ENCODE measurements at places on chromosomes 12 and 14.

- no peak for DNase-seq
Measured at GRCh38 chr12:49912345-49913255, 8.9 kb upstream of the FAIM2 start.

DNA sequence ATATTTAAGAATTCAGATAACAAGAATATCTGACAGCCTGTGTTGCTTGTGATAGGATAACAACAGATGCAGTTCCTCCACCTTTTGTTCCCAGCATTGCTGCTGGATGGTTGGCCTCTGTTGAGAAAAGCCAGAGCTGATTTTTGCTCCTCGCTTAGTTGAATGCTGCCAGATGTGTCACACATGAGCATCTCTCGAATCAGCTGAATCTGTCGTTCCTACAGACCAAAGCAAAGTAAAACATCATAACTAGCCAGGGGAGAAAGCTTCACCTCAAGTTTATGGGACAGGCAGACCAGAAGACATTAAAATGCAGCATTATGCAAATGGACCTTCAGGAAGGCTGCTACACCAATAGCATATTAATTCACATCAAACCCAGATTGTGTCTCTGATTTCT is 20.1 kb downstream of the RACGAP1 start:
- DNase-seq: no peak

DNA sequence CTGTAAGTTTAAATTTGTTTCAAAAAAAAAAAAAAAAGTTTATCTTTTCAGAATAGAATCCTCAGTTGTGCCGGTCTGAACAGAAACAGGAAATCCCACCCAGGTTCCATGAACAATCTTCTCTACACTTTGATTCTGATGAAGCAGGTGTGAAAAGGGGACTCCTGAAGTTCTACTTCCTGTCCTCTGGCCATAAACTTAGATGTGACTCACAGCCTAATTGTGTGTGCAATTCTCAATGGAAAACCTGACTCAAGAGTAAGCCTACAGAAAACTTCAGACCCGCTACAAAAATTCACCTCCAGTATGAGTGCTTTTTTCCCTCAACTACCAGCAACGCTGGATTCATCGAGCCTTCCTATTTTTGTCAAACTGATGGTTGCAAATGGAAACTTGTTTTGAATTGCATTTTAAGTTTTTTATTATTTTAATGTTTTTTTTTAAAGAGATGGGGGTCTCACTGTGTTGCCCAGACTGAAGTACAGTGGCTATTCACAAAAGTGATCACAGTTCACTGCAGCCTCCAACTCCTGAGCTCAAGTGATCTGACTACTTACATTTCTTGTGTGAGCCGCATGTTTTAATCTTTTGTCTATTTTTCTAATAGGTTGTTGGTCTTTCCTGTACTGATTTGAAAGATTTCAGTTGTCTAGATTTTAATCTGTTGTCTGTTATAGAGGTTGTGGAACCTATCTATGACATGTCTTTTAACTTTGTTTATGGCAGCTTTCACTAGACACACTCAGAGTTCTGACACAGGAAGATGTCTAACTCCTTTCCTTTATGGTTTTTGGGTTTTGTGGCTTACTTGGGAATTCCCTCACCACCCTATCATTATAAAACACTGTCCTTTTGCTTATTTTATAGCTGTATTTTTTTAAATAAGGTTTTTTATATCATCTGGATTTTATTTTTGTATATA is 37.6 kb downstream of the ATG14 start:
- peak; percentile 17 for DNase-seq

DNA sequence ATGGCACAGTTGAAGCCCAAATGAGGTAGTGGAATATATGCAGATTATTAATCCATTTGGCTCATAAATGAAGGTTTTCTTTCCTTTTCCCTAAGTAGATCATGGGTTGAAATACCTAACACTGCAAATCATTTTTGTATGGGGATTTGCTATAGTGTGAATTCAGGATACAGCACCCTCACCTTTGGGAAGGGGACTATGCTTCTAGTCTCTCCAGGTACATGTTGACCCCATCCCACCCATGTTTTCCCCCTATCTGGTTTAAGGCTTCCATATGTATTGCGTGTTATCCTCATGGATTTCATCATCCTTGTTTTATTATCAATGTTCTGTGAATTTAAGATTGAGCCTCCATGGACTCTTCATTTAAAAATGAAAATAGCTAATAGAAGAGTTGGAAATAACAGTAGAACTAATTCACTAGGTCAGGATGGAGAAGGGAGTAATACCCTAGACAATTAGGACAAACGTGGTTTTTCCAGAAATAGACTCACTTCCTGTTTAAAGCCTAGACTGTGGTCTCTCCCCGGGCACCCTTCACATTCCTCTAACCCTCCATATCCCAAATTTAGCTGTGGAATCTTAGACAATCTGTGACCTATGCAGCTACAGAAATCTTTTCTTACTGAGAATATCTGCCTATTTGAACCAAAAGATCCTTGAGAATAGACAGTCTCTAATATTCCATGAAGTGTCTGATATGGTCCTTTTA is 56.5 kb downstream of the DAD1 start:
- DNase-seq: no peak

DNA sequence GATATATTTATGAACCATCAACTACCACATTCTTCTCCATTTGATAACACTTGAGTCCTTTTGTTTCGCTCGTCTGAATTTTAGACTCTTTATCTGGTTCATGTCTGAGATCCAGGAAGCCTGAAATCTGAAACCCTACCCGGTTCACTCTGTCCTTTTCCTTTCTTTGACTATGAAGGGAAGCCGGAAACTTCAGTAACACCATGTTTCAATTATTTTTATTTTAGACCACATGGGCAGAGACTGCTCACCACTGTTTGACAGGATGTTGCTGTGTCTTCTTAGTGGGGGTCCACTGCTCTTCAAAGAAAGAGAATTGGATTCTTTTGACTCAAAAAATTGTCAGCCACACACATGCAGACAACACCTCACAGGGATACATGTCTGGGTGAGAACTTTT is 331.9 kb upstream of the FLRT2 start:
- no peak for DNase-seq

DNA sequence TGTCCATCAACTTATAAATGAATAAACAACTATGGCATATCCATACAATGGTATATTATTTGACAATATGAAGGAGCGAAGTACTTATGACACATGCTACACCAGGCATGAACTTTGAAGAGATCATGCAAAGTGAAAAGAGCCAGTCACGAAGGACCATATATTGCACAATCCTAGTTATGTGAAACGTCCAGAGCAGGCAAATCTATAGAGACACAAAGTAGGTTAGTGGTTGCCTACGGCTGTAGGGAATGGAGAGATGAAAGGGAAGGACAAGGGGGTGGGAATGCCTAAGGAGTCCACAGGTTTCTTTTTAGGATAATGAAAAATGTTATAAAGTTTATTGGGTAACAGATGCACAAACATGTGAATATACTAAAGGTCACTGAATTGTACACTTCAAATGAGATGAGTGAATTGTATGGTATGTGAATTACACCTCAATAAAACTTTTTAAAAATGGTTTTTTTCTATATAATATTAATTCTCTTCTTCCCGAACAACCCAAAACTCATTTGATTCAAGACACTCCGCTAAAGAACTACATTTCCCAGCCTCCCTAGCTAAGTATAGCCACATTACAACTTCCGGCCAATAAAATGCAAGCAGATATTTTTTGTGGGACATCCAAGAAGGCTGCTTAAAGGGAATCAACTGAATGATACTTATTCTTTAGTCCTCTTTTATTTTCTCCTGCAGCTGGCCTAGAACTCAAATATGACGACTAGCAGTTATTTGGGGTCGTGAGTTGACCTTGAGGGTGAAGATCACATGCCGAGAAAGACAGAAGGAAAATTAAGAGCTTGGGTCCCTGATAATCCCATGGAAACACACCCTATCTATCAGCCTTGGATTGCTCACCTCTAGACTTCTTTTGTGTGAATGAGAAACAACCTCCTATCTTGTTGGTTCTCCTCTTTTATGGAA is 187.2 kb downstream of the TTC8 start:
- DNase-seq: no peak

DNA sequence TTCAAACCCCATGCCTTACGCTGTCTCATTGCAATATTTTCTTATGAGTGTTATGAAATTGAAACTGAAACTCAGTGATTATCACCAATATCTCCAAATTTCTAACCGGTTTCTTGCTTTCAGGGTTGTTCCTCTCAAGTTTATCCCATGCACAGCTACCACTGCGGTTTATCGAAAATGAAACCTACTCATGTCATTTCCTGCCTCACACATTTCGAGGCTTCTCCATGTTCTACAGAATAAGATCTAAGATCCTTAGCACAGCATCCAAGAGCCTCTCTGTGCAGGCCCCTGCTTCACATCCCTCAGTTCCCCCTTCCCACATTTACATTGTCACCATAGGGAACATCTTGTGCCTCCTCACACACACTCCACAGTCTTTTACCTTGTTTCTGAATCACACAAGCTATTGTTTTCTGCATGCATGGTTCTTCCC is 45.5 kb upstream of the FAR2 start:
- peak; percentile 1 for DNase-seq

DNA sequence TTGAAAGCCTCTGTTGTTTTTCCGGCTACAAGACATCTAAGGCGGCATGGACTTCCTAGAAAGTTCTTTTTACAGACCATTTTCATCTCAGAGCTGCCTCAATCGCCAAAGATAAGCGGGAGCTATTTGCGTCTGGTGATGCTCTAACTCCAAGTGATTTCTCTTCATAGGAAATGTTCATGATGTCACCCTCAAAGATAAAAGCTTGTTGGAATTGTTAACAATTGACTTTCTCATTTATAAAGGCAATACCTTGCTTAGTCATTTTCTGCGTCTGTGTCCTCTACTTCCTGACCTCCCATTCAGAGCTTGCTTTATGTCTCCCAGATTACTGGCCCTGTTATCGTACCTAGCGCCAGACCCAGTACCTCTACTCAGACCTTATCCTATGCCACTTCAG is 259.0 kb upstream of the G2E3 start:
- no peak for DNase-seq

GRCh38 chr12:84763107-84763506 is 149.5 kb downstream of the SLC6A15 start:
- DNase-seq: no peak

GRCh38 chr12:25051171-25051570 is 102.3 kb upstream of the BCAT1 start:
- DNase-seq: no peak

DNA sequence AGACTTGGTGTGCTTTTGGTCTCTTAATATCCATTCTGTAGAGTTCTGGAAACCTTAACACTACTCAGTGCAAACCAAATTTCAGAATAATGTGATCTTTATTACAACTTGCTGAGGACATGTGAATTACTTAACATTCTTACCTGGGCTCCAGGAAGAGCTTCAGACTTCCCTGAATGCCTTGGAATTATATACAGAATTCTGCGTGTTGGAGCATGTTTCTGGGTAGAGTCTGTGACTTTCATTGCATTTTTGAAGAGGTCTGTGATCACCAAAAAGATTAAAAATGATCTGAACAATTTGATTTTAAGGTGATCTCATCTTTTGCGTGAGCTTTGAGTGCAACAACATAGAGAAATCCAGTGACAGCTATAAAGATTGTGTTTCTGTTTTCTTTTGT is 35.4 kb downstream of the ZDHHC17 start:
- DNase-seq: no peak

DNA sequence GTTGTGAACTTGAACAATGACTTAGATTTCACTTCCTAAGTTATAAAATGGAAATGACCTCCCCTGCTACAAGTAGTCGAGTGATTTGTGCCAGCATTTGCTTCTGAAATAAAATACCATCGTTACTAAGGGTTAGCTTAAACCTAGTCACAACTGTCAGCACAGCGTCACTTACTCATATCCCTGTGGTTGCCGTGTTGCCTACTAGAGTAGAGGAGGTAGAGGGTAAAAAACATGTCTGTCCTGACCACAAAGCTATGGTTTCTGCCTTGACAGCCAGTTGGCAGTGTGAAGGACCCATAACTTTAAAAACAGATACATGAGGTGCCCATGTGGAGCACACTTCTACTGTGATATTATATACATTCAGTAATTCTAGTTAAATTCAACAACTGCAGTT is 234.2 kb upstream of the RGS6 start:
- no peak for DNase-seq

DNA sequence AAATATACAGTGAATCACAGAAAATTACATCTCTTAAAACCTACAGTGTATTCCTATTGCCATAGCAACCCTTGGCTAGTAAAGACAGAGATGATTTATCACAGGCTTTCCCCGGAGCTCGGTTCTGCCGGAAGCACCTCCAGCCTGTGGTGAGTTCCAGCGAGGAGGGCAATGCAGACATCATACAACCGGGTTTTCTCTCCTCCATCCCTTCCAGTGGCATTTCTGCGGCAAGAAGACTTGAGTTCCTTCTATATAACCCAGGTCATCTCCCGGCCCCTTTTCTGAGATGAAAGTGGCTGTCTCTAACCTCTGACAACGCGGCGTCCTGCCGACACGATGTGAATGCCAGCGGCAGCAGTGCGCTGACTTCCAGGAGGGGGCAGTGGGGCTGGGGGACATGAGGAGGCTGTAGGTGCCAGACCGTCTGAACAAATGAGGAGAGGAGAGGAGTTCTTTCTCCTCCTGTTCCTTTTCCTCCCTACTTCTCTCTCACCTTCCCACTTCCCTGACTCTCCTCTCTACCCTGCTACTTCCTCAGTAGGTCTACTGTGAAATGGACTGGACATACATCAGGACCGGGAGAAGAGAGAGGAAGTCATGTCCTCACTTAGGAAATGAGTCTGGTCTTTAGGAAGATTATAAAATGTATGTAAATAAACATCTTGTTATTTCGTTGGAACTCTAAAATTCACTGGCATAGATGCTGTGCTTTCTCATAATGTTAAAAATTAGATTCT is 68.6 kb upstream of the MAX start:
- no peak for DNase-seq

DNA sequence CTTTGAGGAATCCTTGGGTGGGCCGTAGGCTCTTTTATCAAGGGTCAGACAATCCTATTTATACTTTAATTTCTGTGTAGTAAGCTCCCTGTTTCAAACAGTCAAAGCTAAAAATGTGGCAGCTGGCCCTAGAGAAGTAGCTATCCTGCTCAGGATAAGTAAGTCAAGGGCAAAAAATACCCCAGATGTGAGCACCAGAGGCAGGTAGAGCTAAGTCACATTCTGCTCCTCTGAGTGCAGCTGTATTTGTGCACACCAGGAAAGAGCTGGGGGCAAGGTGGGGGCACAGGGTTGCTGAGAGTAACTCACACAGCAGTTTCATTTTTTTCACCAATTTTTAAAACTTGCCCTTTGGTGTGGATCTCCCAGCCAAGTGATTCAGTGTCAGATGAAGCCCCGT is 5.3 kb downstream of the ETV6 start:
- no peak for DNase-seq

GRCh38 chr12:124098101-124098757 is 125.2 kb downstream of the ZNF664 start:
- no peak for DNase-seq
